ENCODE measurements at places on chromosomes 2 and 18. TPM values are rescaled to one million over a fixed set of nuclear protein-coding genes. Genes with fewer than 3 reads are reported as not detected.

DNA sequence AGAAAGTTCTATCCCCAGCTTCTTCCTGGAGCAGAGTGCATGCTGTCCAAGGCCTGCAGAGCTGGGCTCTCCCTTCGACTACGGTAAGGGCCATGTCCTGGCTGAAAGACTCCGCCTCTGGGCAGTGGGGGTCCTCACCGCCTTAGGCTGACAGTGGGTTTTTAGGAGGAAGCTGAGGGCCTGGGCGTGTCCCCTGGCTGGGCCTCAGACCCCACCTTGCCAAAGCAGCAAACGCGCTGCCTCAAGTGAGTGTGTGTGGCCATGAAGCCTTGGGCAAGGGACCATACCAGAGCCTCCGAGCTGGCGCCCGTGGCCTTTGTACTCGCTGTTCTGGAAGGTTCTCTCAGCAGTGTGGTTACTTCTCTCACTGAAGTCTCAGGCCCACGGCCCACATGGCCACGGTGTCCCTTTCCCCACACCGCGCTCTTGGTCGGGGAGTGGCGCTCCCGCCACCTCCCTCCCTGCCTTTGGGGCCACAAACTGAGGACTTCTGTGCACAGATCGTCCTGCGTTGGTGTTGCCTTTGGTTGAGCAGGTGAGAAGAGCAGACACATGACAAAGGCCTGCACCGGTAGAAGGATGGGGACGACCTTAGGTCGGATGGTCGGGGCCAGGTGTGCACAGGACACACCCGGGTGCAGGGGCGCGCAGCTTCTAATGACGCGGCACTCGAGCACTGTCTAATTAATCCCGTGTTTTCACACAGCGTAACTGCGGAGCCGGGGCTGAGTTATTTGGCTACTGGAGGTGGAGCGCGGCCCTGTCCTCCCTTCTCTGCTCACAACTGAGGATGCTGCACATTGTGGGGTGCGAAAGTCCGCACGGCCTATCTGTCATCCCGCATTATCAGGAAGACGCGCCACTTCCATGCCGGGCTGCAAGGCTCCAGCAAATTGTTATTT, 121.6 kb downstream of the PTGR3 start:
- DNase-seq, result no peak

- no peak for DNase-seq
Observed at GRCh38 chr18:25229081-25229480, 122.9 kb downstream of the ZNF521 start.

CLEC4F gene
- polyA plus RNA-seq, result 0.07 TPM

- DNase-seq, result no peak
Observed at GRCh38 chr2:219731173-219731572, 103.7 kb downstream of the SLC4A3 start.

DNA sequence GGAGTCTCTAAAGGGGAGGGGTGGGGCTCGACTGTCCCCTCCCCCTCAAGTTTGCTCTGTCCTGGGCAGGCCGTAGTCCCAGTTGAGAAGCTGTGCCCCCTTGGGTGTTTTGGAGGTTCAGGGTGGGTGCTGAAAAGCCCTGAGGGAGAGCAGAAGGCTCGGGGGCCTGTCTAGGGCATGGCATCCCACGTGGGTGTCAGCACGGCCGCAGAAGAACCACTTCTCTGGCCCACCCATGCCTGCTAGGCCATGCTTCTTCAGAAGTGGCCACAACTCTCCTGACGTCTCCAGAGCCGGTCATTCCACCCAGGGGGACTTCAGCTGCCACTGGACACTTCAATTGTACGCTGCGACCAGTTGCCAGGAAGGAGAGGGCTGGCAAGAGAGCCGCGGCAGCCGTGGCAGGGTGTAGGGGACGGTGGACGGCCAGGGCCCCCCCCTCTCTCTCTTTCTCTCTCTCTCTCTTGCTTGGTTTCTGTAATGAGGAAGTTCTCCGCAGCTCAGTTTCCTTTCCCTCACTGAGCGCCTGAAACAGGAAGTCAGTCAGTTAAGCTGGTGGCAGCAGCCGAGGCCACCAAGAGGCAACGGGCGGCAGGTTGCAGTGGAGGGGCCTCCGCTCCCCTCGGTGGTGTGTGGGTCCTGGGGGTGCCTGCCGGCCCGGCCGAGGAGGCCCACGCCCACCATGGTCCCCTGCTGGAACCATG, at the start of gene INPP5D:
TSS of gene INPP5D (plus strand) at position 546 of the 704 bp plus-strand sequence. CDS start at position 683, 137 bp downstream.
- no peak for DNase-seq

TXNDC2 gene
- 0.14 TPM for polyA plus RNA-seq

All from left renal pelvis (tissue), 4 donors.